Stimulated activated CD8-positive, alpha-beta memory T cell treated with anti-CD3 and anti-CD28 coated beads, Interleukin-7, amount 100 ng/mL, for 1 hour (primary cell): ENCODE measurements at places on chromosomes 6 and 20.

GRCh38 chr6:2641044-2641725 is 109.5 kb downstream of the MYLK4 start:
- no peak for DNase-seq

DNA sequence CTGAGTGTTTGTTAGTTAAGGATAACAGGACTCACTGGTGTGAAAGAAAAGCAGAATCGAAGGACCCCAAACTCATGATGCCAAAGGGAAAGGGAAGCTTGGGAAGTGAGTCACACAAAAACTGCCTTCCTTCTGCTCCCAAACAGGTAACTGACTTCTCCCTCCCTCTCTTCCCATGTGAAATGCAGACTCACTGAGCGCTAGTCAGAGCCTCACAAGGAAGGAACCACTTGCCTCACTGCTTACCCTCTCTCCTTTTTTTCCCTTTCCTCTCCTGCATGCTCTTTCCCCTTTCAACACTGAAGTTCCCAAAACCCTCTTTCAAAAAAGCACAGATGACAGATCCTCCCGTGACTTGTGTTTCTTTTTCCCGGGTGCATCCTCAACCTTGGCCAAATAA is 56.4 kb downstream of the LYRM4 start:
- DNase-seq, result no peak

- DNase-seq, result peak; percentile 10
Measured at GRCh38 chr6:151675746-151676459, 131.6 kb upstream of the ESR1 start.

DNA sequence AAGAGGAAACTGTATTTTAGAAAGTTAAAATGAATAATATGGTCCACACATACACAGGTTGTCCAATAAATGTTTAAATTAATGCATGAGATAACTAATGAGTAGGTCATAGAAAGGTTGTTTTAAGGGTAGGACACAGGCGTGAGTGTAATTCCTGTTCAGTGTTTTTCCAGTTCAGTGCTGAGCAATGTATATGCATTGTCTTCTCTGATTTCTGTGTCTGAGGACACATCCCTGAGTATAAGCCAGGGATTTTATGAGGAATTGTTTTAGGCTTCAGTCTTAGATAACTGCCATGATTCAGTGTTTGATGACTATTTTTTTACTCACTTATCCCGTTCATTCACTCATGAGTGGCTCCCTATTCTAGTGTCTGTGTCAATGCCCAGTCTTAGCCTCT is 298.5 kb upstream of the TBX18 start:
- DNase-seq, result no peak

- DNase-seq, result no peak
Measured at GRCh38 chr6:143357152-143357551, 93.3 kb downstream of the ADAT2 start.
